Activated CD4-positive, CD25-positive, alpha-beta regulatory T cell treated with anti-CD3 and anti-CD28 coated beads, Interleukin-2, amount 50 U/mL, for 16 hours (primary cell): ENCODE measurements at places on chromosomes 4 and X.

- DNase-seq = no peak
Observed at GRCh38 chr4:17115583-17115982, 217.1 kb upstream of the LDB2 start.

- no peak for DNase-seq
Observed at GRCh38 chrX:24235084-24235710, 78.7 kb downstream of the SUPT20HL2 start.

DNA sequence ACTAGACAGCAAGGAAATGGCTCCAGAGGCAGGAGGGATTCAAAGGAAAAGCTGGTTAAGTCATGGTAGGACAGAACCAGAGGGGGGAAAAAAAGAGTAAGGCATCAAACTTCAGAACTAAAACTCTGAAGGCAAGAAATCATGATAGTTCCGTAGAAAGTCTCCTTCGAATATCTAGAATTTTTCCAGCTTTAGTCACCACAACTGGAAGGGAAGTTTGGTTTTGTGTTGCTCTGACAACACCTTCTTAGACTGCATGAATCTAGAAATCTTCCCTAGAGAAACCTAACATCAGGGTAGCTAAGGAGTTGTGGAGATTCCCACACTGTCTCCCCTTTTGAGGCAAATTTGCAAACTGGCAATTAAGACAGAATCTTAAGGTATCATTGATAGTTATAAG is 33.7 kb downstream of the AMMECR1 start:
- no peak for DNase-seq

- DNase-seq = no peak
Observed at GRCh38 chrX:150365990-150366911, 3.1 kb downstream of the MAMLD1 start.
